ENCODE measurements at places on chromosomes 2 and 18. TPM values are rescaled to one million over a fixed set of nuclear protein-coding genes. Genes with fewer than 3 reads are reported as not detected.

Gene CD8B
- total RNA-seq, result 1.6 TPM

Gene MALL
- total RNA-seq, result 49.2 TPM

Gene SERPINB12
- 14.8 TPM for total RNA-seq

Gene POTEE
- not detected for total RNA-seq

Gene SLC9A4
- not detected for total RNA-seq

Gene CNTNAP5
- not detected for total RNA-seq

Gene ASB18
- total RNA-seq, result 0.13 TPM

Gene FBXO15
- total RNA-seq, result 0.80 TPM

Gene KCNE4
- total RNA-seq, result 2.1 TPM

Gene PROM2
- total RNA-seq, result 96.8 TPM

Gene CYP20A1
- 25.9 TPM for total RNA-seq

Gene GAD1
- total RNA-seq, result not detected

Gene UGT1A3
- total RNA-seq, result 0.98 TPM

Gene TGFBRAP1
- 38.1 TPM for total RNA-seq

Gene NPHP1
- total RNA-seq, result 6.5 TPM

Gene GCA
- 29.0 TPM for total RNA-seq

Gene FOXI3
- total RNA-seq, result 0.21 TPM

Gene TNFRSF11A
- 6.5 TPM for total RNA-seq

Gene PREB
- 40.8 TPM for total RNA-seq

Gene TNS1
- total RNA-seq, result 64.1 TPM

Gene PSMA8
- not detected for total RNA-seq

All from suprapubic skin (tissue), 4 donors.